ENCODE measurements at places on chromosomes 5 and 9.

DNA sequence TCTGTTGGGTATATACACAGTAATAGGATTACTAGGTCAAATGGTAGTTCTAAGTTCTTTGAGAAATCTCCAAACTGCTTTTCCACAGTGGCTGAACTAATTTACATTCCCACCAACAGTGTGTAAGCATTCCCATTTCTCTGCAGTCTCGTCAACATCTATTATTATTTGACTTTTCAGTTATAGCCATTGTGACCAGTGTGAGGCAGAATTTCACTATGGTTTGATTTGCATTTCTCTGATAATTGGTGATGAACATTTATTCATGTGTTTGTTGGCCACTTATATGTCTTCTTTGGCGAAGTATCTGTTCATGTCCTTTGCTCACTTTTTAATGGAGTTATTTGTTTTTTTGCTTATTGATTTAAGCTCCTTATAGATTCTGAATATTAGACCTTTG is 596.2 kb upstream of the DAB2 start:
- no peak for DNase-seq

GRCh38 chr9:135088979-135089847 is 1.7 kb downstream of the OLFM1 start:
- DNase-seq = no peak

DNA sequence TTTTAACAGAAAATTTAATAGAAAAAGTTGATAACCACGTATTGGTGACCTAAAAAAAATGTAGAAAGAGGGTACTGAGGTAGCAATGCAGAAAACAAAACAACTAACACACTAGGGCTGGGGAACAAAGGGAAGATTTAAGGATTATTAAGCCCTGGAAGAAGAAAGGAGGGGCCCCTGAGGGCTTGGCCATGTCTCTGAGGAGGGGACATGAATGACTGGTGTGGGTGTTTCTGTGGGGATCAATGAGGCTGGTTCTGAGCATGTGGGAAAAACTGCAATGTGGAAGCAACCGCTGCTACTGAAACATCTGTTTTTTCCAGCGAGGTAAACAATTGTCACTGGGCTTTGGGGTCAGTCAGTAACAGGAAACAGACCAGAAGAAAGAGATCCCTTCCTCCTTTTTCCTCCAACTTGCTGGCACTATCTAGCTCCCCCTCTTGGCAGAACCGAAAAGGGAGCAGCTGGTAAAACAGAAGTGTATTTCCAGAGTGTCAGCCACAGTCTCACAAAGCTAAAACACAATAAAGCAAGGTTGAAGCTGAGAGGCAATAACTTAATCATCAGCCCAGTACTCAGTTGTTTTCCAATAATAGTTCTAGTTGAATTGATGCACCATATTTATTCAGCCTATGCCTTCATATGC is 48.3 kb downstream of the ATPSCKMT start:
- DNase-seq = no peak

- DNase-seq = no peak
These were observed 47.1 kb upstream of the MATR3 start for GRCh38 chr5:139246394-139246793.

DNA sequence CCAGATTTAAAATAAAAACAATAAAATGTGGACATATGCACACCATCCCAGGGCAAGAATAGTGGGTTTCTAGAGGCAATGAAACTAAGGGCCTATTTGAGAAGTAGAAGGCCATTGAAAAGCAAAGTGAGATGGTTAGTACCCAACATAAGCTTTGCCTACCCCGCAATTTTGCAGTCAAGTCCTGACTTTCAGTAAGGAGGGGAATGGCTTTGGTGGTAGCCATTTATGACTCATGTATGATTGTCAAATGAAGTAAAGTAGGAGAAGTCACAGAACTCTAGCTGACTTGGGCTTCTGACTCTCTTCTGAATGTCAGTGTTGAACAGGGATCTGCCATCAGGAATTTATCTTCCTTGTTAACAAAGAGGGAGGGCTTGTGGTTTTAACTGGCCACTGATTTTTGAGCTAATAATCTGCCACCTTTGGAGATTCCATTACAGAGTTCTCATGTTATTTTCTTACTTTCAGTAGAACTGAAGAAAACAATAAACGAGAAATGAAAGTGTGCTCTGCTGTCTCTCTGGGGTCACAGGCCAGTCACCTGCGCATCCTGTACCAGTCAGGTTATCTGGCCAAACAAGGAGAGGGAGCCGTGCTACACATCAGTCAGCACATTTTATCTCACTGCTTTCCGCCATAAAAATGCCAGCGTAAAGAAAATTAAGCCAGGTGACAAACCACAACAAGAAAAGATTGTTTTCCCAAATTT is 14.3 kb upstream of the SNCAIP start:
- no peak for DNase-seq

- no peak for DNase-seq
These were observed 7.8 kb upstream of the LMX1B start for GRCh38 chr9:126605792-126606482.

DNA sequence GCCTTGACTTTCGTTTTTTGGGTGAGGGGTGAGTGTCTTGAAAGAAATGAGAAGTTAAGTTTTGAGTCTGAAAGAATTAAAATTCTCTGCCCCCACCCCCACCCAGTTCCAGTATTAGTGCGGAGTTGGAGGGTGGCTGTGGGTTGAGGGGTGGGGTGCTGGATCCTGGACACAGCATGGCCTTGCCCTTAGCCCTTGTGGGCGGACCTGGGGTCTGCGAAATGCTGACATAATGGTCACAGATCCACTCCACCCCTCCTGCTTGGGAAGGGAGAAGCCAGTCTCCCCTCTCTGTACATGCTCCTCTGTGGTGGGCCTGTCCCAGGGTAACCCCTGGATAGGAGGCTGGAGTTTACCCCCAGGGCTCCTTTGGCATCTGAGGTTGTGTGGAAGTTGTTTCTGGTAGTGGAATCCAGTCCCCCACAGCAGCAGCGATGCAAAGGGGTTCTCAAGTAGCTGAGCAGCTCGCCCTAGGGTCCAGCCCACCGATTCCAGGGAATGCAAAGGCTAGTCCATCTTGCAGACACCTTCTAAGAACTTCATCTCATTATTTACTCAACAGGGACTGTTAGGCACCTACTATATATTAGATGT is 42.8 kb upstream of the TCF7 start:
- no peak for DNase-seq

DNA sequence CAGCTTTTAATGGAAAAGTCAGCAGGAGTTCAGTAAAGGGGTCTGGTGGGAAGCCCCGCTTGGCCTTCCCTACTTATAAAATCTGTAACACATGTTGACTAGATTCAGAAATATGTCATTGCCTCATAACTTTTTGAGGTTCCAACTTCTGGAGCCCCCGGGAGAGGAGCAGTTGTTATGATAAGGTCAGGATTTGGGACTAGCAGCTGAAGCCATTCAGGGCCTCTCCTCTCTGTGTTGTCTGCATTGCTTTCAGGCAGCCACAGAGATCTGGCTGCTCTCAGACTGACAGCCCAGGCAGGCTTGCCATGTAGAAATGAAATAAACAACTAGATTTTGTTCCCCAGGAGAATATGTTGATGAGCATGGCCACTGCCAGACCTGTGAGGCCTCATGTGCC is 167.1 kb downstream of the RFK start:
- DNase-seq = no peak

DNA sequence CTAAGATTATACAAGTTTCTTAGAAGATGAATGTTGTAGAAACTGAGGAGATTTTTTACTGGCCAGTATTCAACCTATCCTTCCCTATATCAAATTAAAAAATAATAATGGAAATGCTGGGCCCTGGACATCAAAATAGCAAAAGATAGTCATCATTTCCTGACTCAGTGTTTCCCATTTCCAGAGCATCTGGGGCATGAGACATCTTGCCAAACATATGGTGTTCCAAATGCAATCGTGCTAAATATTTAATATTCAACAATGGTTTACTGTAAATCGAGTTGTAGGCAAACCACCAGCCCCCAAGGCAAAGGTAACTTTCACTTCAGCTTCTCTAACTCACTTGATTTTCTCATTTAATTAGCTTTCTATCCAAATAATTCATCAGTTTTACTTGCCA is 152.9 kb downstream of the FRMD3 start:
- DNase-seq = no peak

DNA sequence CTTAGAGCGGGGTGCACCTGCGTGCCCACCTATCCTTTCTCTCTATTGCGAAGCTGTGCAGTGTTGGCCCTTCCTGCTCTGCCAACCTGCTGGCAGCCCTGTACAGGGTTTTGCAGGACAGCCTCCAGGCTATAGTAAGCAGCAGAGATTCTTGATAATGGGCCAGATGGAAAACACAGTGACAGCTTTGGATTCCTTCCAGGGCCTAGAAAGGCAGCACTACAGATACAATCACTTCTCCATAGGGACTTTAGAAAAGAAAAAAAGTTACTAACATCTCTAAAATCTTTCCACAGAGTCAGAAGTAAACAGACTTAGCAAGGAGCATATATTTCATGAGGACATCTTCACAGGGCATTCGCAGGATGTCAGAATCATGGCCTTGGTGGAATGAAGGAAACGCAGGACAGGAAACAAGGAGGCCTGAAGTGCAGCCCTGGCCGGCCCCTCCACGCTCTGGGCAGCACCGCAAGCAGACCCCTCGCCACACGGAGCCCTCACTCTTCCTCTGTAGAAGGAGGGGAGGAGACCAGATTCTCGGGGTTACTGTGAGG is 172.1 kb upstream of the GAS1 start:
- no peak for DNase-seq

DNA sequence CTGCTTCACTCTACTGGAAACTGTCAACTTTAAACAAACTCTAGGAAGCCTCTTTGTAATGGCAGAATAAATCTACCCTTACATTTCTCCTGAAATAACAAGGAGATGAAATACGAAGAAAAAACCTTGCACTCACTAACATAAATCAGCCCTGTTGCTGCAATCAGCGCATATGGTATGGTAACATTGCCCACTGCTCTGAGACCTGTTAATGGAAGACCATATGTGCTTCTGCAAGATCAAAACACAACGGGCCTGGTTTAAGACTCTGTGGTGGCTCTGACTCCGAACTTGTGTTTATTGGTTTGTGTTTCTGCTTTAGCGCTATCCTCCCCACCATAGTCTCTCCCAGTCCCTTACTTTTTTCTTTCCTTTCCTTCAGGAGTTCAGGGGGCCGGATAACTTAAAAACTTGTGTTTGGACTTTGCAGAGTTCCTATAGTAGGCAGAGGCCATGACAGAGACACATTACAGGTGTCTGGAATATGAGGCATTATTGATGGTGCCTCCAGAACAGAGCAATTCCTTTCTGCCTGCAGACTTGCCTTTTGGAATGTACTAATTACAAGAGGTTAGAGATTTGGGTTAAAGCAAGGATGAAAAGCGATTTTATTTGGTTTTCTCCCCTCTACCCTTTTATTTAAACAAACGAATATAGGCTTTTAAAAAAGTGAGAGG is 110.8 kb downstream of the PSAT1 start:
- no peak for DNase-seq

DNA sequence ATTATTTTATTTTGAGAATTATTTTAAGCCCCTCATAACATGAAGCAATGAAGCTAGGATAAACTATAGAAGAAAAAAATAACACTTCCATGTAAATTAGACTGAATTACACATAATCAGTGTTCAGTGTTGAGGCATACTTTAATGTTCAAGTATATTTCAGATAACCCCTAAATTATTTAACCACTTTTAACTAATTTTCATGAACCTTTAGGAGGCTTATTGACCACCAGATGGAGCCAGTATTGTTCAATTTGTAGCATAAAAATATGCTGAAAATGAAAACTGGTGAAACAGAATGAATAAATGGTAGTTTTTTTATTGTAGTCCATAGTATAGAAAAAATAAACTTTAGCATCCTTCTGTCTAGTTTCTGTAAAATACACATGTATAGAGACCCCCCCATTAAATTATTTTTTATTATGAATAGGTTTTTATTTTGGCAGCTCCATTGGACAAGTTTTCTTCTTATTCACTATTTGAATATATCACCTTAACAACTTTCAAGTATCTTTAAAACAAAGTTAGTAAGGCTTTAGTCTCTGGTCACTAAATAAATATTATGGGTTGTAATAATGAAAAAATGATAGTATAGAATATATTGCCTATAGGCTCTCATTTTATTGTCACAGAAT is 190.1 kb downstream of the CWC27 start:
- DNase-seq = peak; percentile 29

- no peak for DNase-seq
These were observed 144.2 kb downstream of the MAN2A1 start for GRCh38 chr5:109833946-109834345.

- peak; percentile 74 for DNase-seq
These were observed 76.8 kb downstream of the LMX1B start for GRCh38 chr9:126690431-126691051.

DNA sequence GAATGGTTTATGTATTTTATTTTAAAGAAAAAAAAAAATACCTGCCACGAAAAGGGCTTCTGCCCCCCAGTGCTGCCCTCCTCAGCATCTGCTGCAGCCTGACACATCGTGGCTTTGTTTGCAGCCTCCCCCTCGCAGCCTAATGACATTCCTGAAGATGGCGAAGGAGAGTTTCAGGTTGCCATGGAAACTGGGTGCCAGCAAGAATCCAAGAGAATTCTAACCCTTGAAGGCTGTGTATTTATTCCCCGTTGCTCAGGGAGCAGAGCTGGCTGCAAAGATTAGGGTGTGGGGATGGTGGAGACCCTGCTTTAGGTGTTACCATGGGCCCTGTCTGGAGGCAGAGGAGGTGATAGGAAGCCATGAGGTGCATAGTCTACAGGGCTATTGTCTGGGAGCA is 126.6 kb downstream of the NSG2 start:
- DNase-seq = no peak

DNA sequence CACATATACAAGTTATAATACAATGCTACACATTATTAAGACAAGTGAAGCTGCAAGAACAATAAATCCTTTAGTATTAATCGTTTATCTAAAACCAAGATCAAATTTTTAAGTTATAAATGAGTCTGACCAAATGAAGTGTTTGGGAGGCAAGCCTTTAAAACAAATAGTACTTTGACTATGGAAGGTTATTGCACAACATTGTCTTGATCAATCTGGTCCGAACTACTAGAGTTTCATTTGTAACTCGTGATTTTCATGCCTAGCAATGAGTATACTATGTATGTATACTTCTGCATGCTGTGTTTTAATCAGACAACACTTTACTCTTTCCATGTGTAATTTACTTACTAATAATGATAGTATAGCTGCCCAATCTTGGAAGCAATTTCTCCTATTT is 87.2 kb upstream of the GOLGA1 start:
- DNase-seq = no peak

- no peak for DNase-seq
These were observed 52.4 kb downstream of the TTLL11 start for GRCh38 chr9:122040561-122041242.

GRCh38 chr5:160270704-160271103 is 41.4 kb downstream of the FABP6 start:
- no peak for DNase-seq

- DNase-seq = no peak
These were observed 512.2 kb upstream of the ZNF608 start for GRCh38 chr5:125258615-125259014.

DNA sequence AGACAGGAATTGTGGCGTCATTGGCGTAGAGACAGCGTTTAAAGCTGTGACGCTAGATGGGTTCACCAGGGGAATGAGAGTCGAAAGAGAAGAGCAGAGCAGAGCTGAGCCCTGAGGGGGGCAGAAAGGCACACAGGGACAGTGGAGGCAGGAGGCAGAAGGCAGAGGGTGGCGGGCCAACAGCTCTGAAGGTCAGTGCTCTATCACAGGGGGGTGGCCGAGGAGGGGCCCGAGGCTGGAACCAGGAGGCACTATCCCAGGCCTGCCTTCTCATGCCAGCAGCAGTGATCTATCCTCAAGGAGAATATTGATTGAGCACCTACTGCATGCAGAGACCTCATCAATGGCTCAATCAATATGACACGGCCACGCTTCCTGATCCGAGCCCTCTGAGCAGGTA is 132.4 kb downstream of the KCNIP1 start:
- no peak for DNase-seq

- DNase-seq = no peak
These were observed 369.0 kb downstream of the ARHGEF28 start for GRCh38 chr5:73994963-73995362.

- DNase-seq = no peak
These were observed 195.7 kb downstream of the NR3C1 start for GRCh38 chr5:143207563-143208364.
